ENCODE measurements at places on chromosomes 5 and 9.

DNA sequence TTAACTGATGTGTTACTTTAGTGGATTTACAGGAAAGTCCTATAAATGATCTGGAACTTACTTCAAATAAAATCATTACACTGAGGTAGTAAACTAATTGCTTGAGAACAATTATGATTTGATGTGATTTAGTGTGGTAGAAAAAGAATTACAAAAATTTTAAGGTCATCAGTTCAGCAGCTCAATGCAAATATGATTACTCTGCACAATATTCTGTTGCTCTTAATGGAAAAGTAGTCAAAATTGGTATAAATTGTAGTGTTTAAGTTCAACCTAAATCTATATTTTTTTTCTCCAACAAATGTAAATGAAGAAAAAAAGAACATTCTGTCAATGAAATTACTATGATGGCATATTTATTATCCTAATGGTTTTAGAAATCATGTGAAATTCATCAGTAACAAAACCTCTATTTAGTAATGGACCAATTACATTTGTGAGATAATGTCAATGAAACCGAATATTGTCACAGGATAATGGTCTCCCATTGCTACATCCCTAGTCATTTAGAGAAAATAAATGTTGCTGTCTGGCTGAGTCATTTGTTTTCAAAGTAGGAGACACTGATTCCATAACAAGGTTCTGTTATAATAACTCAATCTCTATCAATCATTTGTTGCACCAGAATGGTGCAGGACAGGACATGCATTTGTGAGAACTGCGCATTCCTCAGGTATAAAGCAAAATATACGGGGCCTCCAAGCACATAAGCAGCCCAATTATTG, 177.1 kb downstream of the NFIB start:
- no peak for DNase-seq

- no peak for DNase-seq
These were observed 90.7 kb downstream of the RAD23B start for GRCh38 chr9:107373809-107374208.

DNA sequence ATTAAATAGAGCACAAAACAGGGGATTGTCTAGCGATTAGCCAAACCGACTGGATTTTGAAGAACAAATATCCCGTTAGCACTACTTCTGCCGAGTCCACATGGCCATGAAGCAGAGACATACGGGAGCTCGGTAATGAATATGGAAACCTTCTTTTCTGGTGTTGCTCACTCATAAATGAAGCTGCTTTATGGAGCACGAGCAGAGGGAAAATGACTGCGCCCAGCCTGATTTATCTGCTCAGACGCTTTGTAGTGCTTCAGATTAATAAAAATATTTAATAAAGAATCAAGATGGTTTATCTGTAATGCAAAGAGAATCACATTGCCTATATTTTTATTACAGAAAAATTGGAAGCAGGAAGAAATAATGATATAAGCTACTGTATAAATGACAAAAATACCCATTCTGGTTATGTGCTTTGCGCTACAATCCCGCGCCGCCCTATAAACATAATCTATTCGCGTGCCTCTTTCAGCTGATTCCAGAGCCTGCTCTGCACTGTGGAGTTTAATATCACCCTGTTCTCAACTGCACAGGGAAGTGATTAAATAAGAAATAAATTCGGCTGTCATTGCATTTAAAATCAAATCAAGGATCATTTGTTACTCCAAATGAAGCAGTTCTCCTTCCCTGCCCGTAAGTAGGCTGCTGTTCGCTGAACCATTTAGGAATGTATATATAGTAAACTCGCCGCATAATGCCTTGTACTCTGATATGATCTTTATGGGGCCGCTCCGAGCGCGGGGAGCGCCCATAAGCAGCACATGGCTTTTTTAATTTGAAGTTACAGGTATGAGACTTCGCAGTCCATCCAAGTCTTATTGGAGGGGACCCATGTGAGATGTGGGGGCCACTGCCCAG, 22.3 kb upstream of the UBAC1 start:
- DNase-seq: no peak

DNA sequence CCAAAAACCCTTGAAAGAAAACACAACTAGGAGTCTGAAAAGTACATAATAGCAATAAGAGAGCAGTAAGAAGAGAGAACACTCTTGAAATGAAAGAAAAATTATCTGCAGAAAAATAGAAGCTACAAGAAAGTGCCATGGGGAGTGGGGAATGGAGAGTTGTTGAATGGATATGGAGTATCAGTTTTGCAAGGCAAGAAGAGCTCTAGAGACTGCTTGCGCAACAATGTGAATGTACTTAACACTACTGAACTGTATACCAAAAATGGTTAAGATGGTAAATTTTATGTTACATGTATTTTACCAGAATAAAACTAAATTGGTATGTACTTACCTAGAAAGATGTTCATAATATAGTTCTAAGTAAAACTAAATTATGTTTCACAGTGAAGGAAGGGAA, 54.8 kb upstream of the RASGRF2 start:
- DNase-seq: no peak

- DNase-seq: no peak
These were observed 54.2 kb downstream of the RASGRF2 start for GRCh38 chr5:81014348-81014747.

GRCh38 chr5:88824141-88824540, 58.8 kb downstream of the MEF2C start:
- no peak for DNase-seq

- DNase-seq: no peak
These were observed 76.3 kb downstream of the FOCAD start for GRCh38 chr9:20760246-20760891.

- DNase-seq: no peak
These were observed 220.0 kb downstream of the TRIM36 start for GRCh38 chr5:114949756-114950155.

DNA sequence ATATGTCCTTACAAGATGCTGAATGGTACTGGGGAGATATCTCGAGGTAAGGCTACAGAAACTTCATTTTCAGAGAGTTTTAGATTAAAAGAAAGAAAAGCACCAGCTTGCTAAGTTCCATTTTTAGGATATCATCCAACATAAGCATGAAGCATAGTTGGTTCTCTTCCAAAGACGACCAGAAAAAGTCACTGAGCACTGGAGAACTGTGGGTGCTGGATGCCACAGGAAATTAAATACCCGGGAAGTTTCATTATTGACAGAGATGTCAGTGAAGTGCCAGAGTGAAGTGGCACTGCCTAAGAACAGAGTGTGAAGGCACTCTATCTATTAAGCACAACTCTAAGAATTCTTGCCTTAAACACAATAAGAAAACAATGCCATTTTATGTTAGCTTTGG, 76.8 kb downstream of the PIK3R1 start:
- DNase-seq: no peak

- DNase-seq: no peak
These were observed 56.8 kb downstream of the HMGCS1 start for GRCh38 chr5:43256261-43256966.

DNA sequence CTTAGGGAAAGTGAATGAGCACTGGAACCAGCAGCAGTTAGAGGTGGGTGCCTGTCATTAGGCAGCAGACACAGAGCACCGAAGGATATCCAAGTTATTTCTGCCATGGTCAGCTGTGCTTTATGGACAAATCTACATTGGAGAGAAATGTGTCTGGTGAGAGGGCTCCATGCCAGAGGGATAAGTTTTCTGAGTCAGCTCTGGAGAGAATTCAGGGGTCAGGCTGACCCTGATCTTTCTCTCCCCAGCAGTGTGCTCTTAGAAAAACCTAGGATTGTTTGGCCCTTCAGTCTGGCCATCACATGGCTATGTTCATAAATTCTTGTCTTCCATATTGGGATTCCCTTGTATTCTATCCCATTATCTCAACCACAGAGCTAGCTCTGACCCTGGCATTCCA, 8.9 kb upstream of the IL17B start:
- no peak for DNase-seq

DNA sequence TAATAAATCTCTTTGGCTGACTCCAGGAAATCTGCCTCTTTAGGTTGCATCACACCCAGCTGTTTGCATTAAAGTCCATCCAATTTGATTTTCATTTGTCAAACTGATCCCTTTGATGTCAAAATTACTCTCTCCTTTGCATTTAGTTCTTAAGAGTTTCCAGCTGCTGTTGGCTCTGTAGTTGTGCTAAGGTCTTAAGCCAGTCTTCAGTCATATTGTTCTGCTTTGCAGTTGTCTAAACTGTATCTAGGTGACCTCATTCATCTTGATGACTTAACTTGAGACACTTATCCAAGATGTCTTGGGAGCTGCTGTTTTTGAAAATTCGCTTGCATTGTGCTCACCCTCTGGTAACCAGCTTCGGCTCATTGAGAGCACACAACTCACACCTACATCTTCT, 386.9 kb upstream of the TLE4 start:
- DNase-seq: no peak

GRCh38 chr5:144433893-144434292, 263.2 kb downstream of the KCTD16 start:
- no peak for DNase-seq

DNA sequence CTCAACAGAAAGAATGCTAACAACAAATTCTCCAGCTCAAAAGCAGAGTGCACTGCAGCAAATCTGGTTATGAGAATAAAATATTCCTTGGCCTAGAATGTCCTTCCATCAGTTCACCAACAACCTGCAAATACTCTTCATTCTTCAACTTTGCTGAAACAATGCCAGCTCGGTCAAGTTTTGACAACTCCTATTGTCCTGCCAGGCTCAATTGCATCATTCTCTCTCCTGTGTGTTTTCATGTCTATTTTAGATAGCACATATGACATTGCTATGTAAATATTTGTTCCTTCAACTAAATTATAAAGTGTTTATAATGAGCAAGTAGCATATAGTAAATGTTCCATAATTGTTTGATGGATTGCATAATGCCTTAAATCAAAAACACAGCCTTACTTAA, 463.8 kb downstream of the TLE1 start:
- DNase-seq: no peak

DNA sequence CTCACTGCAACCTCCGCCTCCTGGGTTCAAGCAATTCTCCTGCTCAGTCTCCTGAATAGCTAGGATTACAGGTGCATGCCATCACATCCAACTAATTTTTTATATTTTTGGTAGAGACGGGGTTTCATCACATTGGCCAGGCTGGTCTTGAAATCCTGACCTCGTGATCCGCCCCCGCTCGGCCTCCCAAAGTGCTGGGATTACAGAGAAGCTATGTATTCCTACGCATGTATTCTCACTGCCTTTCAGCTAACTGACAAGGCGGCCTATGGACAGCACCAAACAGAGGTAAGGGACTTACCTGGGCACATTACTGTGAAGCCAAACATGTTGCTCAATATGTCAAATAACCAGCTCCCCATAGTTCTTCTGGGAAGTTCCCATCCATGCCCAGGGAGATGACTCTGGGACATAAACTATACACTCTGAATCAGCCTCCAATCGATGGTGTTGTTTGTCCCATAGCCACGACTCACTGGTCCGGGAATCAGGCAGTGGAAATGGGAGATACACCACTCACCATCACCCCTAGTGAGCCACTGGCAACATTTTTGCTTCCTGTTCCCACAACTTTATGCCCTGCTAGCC, 114.6 kb downstream of the SYK start:
- no peak for DNase-seq

GRCh38 chr9:113738893-113739604, 137.1 kb upstream of the ZNF618 start:
- no peak for DNase-seq
